ENCODE measurements at places on chromosomes 5 and 9.
A peak's percentile ranks its signal among the peaks of the same experiment; 100 is the strongest.

DNA sequence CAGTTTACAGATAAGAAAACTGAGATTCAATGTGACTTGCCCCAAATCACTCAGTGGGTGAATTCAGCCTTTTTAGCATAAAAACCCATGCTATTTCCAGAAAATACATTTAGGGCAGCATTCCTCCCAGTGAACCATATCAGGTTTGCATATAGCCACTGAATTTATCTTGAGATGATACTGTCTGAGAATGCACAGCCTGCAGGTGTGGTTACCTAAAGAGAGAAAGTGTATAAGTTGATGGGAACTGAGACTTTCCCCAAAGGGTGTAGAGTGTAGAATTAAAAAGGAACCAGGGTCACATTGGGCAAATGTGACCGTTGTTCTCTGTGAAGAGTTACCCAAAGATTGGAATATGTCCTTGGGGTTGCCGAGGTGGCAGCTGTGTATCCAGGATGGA, 100.0 kb upstream of the PIK3R1 start:
- no peak for DNase-seq

GRCh38 chr5:128303593-128303992, 220.0 kb downstream of the SLC12A2 start:
- DNase-seq: no peak

GRCh38 chr9:129539446-129539845, 81.5 kb downstream of the C9orf50 start:
- DNase-seq: no peak

- no peak for DNase-seq
Measured at GRCh38 chr5:83889971-83890745, 169.5 kb upstream of the HAPLN1 start.

DNA sequence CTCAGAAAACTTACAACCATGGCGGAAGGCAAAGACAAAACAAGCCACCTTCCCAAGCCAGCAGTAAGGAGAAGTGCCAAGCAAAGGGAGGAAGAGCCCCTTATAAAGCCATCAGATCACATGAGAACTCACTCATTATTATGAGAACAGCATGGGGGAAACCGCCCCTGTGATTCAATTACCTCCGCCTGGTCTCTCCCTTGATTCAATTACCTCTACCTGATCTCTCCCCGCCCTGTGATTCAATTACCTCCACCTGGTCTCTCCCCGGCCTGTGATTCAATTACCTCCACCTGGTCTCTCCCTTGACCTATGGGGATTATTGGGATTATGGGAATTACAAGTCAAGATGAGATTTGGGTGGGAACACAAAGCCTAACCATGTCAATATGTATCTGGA, 467.3 kb upstream of the FTMT start:
- no peak for DNase-seq

DNA sequence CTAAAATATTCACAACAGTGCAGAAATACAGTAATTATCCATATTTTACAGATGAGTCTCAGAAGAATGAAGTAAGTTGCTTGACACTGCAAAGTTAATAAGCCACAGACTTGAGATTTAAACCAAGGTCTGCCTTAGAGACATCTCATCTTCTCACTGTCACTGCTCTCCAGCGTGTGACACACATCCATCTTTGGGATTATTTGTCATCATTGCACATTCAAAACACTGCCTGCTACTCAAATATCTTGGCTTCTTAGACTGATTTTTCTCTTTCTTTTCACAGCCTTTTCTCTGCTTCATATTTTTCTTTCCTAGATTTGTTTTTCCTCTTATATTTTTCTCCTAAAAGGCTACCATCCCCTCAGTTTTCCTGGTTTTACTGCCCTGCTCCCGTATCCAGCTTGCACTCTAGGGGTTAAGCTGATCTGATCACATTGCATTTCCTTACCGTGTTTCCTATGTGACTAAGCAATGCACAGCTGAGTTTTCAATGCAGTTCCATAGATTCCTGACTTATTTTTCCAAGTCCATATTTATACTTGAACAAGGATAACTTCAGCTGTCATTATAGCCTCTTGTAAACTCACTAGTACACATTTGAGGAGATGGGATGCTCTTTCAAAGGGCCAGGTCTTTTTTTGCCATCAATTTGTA, 353.0 kb downstream of the PLK2 start:
- no peak for DNase-seq

DNA sequence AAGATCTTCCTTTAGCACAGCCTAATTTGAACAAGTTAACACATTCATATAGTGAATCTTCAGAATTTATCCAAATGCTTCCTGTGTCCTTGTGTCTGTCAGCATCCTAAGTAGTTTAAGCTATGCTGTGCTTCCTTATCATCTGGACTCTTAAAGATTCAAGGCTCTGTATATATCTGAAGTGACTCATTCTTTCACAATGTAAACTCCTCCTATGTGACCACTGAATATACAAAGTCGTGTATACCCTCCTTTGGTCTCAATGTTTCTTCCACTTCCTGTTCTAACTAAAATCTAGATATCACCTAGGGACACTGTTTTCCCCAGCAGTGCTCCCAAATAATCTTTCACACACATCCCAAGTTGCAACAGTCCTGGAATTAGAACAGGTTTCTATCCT, 935.7 kb upstream of the NUDT12 start:
- DNase-seq: no peak

GRCh38 chr9:131762356-131762932, 22.6 kb upstream of the RAPGEF1 start:
- peak; percentile 80 for DNase-seq

- no peak for DNase-seq
Measured at GRCh38 chr9:103942200-103942599, 151.9 kb upstream of the SMC2 start.

- DNase-seq: no peak
Measured at GRCh38 chr5:143782588-143783386, 29.2 kb upstream of the HMHB1 start.

GRCh38 chr9:92762781-92763708, 1.6 kb downstream of the BICD2 start:
- DNase-seq: no peak

DNA sequence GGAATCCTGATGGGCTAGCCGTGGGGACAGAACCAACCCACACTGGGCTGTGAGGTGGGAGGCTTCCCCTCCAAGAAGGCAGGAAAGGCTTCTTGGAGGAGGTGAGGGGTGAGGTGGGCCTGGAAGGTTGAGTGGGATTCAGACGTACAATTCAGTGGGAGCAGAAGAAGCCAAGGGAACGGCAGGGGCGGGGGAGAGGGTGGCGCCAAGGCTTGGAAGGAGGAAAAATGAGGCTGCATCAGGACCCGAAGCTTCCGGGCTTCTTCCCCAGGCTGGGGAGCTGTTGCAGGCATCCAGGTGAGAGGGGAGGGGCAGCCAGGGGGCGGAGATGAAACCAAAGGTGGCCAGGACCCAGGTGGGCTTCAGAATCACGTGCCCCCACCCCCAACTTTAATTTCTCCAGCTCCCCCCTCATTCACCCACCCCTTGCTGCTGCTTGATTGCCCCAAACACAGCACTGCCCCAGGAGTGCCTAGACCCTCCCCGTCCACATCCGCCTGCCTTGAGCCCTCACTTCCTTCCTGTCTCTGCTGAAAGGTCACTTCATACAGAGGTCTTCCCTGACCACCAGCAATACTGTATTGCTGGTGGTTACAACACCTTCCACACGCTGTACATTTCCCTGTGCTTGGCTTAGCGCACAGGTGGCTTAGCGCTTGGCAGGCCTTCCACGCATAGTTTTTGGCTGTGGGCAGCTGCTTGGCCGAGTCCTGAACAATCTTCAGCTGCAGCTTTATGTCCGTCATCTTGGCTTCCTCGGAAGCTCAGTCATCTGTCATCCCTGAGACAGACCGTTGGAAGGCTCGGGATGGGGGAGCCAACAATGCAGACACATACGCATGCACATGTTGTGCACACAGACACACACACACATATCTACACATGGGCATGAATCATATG, 193.5 kb downstream of the RGS3 start:
- no peak for DNase-seq

DNA sequence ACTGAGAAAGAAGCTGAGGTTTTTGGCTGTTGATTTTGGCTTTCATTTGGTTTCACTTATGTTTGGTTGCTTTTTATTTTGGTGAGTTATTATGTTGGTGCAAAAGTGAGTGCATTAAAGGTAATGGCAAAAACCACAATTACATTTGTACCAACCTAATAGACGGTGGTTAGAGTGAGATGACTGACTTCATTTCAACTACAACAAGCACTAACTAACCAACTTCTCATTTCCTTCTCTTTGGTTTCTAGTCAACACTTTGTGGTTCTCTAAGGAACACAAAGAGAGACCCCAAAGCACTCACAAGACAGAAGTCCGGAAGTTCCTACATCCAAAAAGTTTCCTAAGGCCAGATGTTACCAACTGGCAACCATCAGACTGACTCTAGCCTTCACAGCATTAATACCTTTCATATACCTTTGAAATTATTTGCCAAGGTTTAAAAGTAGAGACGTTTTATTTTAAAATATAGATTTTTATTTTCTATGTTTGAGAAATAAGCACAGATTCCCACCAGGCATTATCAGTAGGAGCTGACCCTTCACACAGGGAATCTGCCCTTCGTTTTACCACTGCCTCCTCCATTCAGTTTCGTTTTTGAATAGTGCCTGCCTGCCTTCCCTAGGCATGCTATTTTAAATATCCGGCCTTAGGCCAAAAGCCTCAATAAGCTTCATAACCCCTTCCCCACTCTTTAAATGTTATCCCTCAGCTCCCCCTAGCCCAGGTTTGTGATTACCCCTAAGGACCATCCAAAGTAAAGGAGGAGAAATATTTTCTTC, 301.1 kb upstream of the PTGER4 start:
- DNase-seq: no peak

GRCh38 chr9:134058716-134059115, 9.1 kb downstream of the BRD3 start:
- DNase-seq: no peak

- DNase-seq: no peak
Measured at GRCh38 chr5:128708841-128709240, 170.8 kb upstream of the FBN2 start.

- DNase-seq: no peak
Measured at GRCh38 chr9:102237094-102237493, 498.6 kb upstream of the GRIN3A start.

GRCh38 chr5:127580731-127581130, 63.3 kb downstream of the PRRC1 start:
- DNase-seq: no peak
